AG10803 (cell line): ENCODE measurements at places on chromosomes 7 and 10.

DNA sequence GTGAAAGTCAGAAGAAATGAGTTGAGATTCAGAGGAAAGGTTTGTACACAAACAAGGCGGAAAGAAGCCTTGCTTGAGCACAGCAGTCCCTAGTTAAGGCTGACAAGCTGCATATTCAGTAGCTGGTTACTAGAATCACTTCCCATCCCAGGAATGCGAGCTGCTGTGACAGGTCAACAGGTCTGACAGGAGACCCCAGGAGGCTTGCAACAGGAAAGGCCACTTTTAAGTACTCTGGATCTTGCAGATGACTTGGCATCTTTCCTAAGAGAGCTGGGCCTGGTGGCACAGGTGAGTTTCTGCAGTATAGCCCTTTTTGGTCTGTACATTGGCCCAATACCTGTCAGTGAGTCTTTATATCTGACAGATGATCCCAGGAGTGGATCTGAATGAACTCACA is 35.7 kb upstream of the UNC5B start:
- DNase-seq, result no peak

DNA sequence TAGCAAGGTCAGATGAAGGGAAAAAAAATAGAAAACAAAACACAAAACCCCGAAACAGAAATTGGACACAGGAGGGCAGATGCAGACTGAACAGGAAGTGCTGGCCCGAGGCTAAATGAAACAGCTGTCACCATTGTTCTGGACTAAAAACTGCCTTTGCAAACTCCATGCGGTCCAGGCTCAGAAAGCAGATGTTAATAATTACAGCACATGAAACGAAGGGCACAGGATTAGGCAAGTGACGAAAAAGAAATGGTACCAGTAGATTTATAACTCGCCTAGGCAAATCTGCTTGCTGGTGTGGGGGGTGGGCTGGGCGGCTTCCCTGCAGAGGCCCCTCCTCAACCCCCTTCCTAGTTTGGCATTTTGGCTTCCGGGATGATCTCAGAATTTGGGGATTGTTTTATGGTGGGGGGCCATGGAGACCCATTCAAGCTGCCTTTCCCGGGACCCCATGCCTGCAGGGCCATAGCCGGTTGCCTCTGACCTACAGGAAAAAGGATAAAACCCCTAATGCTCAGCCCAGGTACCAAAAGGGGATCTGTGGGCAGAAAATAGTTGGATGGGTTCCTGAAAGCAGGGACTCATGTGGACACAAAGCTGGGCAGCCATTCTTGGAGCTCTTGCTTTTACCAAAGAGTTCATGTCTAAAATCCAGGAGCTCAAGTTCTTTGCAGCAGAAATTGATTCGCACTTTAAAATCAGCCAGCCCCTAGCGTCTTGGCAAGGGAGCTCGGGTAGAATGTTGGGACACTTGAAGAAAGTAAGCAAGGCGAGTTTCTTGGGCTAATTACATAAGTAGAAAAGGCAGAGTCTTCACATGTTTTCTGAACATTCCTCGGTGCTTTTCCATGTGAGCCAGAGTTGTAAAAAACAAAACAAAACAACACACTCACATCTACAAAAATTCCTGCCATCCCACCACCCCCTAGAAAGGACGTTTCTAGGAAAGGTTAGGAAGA is 39.0 kb upstream of the EMX2 start:
- DNase-seq, result peak; percentile 86

- peak; percentile 60 for DNase-seq
Observed at GRCh38 chr10:23310404-23310803, 34.2 kb downstream of the C10orf67 start.

DNA sequence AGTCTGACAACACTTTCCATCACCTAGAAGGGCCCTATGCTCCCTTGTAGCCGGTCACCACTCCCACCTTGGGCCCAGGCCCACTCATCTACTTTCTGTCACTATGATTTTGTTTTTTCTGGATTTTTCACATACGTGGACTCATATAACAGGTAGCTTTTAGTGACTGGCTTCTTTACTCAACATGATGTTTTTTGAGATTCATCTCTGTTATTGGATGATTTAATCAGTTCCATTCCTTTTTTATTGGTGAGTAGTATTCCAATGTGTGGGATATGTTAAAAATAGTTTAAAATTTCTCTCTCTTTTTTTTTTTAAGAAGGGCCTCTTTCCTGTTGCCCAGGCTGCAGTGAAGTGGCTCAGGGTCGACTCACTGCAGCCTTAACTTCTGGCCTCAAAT is 9.3 kb downstream of the PALD1 start:
- DNase-seq, result no peak

DNA sequence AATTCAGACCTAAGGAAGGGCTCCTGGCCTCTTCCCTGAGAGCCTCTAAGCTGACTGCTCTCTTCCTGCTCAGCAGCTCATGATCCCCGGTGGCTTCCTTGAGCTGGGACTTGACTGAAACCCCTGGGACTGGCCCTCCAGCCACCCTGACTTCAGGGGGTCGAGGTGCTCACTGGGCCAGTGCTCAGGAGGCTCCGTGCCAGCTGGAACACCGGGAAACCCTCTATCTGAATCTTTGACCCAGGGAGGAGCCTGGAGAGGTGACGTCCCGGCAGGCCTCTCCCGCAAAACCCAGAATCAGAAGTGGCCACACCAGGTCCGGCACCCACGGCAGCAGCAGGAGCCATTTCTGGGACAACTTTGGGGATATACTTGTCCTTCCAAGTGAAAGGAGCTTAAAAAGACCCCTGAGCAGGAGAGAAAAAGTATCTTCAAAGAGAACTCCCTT is 110.7 kb downstream of the WDR37 start:
- no peak for DNase-seq

- DNase-seq, result no peak
Observed at GRCh38 chr7:19489162-19489820, 219.5 kb downstream of the POLR1F start.

DNA sequence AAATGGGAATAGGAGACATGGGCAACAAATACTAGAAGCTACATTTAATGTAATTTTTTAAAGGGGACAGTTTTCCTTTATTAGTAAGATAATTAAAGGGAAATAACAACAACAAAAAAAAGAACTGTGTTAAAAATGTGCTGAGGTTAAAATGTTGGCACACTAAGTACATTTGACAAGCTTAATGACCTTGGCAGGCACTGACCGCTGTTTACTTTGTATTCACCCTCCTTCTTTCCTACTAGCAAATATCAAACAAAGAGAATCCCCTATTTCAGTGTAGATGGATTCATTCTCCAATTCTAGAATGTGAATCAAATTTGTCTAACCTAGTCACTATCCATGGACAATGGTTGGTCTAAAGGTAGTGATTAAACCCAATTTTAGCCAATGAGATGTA is 77.5 kb upstream of the TOMM7 start:
- DNase-seq, result no peak

DNA sequence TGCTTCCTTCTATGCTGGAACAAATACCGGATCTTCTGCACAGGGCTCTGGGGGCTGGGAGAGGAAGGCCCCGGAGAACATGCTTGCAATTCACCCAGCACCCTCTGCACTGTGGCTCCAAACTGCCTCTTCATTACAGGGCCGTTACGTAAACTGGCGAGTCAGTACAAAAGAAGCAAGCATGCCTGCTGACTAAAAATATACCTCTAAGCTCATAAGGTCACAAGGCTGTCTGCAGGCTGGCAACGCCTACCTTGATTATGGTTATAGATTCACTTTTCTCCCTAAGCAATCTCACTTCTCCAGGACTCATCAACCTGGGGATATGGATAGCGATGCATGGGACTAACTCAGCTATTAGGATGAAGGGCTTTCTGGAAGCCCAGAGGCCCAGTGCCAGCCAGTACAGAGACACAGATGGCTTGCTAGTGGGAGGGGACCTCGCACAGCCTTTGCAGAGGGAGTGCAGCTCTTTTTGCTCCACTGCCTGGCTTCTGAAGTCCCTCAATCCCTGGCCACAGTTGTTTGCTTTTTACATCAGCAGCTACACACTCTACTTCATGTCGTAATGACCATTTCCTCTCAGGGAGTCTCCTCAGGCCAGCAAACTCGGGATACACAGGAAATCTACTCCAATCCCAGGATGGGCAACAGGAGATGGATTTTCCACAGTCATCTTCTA is 96.1 kb downstream of the SH3PXD2A start:
- peak; percentile 78 for DNase-seq

- DNase-seq, result no peak
Observed at GRCh38 chr10:99916776-99917175, 93.0 kb downstream of the DNMBP start.

DNA sequence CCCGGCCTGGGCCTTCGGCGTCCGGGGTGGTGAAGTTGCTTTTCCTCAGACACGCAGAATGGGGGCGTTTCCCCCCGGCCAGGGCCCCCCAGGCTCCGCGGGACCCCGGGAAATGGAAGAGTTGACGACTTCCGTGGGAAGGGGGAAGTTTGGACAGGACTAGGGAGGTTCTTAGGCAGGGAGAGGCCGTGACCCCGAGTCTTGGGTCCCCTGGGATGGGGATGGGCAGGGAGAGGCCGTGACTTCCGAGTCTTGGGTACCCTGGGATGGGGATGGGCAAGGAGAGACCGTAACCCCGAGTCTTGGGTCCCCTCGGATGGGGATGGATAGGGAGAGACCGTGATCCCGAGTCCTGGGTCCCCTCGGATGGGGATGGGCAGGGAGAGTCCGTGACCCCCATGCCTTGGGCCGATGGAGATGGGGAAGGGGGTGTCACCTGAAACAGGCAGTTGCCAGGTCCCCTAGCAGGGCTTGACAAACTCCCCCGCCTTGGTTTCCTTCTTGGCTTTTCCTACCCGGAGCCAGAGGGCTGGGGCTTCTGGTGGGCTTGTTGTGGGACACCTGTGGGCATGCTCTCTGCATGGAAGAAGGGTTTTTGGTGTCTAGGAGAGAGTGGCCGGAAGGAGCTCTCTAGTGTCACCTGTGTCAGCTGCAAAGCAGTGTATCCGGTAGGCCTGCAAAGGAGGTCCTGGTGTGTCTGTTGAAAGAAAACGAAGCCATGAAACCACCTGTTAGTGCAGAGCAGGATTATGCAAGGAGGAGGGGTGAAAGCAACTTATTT is 1.1 kb downstream of the TRRAP start:
- DNase-seq, result peak; percentile 22

DNA sequence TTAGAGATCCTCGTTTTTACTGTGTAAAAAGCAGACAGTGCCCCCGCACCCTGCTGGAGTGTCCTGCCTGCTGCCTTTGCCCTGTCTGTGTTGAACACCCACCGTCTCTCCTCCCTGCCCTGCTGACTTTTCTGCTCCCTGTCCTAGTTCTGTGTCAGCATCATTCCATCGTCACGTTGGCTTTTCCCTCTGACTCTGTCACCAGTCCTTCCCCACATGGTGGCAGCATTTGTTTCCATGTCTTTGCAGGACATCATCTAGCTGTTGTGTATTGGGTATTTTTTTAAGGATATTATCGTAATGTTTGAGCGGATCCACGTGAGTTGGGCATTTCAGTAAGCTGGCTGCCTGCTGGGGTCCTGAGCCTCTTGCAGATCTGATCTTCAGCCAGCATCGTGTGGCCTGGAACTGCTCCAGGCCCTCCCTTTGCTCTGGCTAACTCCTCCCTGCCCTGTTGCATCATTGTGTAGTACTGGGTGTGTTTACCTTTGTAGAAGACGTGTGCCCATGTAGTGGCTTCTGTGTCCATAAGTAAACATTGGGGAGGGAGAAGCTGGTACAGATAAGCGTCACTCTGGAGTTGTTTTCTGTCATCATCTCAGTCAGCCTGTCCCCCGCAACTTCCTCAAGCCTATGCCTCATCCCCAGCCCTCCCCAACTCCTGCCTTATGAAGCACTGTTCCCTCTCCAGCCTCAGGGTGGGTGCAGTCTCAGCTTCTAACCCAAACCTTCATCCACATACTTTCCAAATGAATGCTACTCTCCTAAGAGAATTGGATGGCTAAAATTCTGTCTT is 44.3 kb downstream of the TRRAP start:
- DNase-seq, result peak; percentile 74

GRCh38 chr7:125559921-125560320 is 630.3 kb upstream of the POT1 start:
- no peak for DNase-seq

GRCh38 chr10:77591238-77591880 is 46.2 kb downstream of the KCNMA1 start:
- DNase-seq, result no peak
